ENCODE measurements at places on chromosomes 16 and 17. TPM values are rescaled to one million over a fixed set of nuclear protein-coding genes. Genes with fewer than 3 reads are reported as not detected.

- peak; percentile 89 for DNase-seq
Observed at GRCh38 chr17:1724351-1724868, at the start of gene WDR81. Gene WDR81, plus strand, starts transcription at chr17:1724704. Its CDS starts 256 bp downstream, at chr17:1724960.

GRCh38 chr17:63760771-63761539 is 12.4 kb downstream of the CCDC47 start:
- DNase-seq, result no peak

GRCh38 chr16:49443576-49443975 is 70.0 kb downstream of the C16orf78 start:
- no peak for DNase-seq

GRCh38 chr17:65553646-65554552 is 7.5 kb downstream of the AXIN2 start:
- DNase-seq, result no peak

GRCh38 chr17:29124925-29125273 is 55.3 kb downstream of the MYO18A start:
- DNase-seq, result no peak

- DNase-seq, result peak; percentile 48
Observed at GRCh38 chr16:84299734-84300440, 5.2 kb downstream of the WFDC1 start.

GRCh38 chr16:86087896-86088230 is 188.9 kb downstream of the IRF8 start:
- DNase-seq, result no peak

DNA sequence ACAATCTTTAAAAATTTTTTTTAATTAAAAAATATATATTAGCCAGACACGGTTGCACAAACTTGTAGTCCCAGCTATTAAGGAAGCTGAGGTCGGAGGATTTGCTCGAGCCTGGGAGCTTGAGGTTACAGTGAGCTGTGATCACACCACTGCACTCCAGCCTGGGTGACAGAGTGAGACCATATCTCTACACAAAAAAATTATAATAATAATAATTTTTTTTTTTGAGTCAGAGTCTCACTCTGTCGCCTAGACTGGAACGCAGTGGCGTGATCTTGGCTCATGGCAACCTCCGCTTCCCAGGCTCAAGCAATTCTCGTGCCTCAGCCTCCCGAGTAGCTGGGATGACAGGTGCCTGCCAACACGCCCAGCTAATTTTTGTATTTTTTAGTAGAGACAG is 23.8 kb downstream of the LITAF start:
- DNase-seq, result no peak

DNA sequence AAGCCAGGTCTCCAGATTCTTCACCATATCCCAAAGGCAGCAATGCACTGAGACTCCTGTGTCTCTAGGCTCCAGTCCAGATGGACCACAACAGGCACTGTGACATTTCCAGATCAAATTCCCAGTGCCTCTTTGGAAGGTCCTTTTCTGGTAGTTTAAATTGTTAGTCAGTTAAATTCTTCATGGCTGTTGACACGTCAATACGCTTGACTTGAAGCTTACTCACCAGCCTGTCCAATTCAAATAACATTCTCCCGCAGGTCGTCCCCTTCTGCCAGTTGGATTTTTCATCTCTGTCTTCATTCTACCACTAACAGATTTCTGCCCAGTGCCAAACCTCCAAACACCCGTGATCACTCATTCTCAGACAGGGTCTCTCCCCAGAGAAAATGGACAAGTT is 86.7 kb downstream of the SHISA9 start:
- DNase-seq, result no peak

- peak; percentile 79 for DNase-seq
Observed at GRCh38 chr17:8997994-8998628, 23.2 kb upstream of the NTN1 start.

- DNase-seq, result no peak
Observed at GRCh38 chr16:21097151-21097550, 53.5 kb downstream of the DNAH3 start.

- no peak for DNase-seq
Observed at GRCh38 chr16:79915761-79916160, 315.2 kb upstream of the MAF start.

DNA sequence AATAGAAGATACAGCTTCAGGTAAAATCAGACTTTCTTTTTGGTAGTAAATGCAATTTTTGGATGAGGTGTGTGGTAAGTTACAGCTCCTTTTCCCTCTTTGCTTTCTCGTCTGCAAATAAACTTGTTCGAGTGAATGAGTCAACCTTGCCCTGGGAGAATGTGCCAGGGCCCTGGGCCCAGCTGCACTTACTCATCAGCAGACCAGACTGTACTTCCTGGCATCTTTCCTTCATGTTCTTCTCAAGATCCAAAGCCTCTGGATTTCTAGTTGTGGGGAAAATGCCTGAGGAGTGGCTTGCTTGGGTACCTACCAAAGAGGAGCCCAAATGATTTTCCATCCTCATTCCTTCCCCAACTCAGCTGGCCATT is 5.4 kb upstream of the G6PC1 start:
- DNase-seq, result no peak

DNA sequence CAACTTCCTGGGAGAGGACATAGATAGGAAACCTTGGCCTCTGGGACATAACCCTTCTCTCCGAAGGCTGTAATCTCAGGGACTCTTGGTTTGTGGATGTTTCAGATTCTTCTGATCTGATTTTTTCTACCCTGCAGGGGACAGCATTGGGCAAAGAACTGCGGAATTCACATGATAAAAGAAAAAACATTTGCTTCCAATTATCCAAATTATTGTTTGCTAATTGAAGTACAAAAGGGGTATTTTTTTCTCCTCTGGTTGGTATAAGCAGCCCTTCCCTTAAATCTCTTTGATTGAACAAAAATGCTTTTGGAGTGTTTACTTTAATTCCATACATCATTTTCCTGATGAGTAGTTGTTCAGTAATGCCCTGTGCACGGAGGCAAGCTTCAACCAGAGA is 251.7 kb upstream of the IRX3 start:
- DNase-seq, result no peak

DNA sequence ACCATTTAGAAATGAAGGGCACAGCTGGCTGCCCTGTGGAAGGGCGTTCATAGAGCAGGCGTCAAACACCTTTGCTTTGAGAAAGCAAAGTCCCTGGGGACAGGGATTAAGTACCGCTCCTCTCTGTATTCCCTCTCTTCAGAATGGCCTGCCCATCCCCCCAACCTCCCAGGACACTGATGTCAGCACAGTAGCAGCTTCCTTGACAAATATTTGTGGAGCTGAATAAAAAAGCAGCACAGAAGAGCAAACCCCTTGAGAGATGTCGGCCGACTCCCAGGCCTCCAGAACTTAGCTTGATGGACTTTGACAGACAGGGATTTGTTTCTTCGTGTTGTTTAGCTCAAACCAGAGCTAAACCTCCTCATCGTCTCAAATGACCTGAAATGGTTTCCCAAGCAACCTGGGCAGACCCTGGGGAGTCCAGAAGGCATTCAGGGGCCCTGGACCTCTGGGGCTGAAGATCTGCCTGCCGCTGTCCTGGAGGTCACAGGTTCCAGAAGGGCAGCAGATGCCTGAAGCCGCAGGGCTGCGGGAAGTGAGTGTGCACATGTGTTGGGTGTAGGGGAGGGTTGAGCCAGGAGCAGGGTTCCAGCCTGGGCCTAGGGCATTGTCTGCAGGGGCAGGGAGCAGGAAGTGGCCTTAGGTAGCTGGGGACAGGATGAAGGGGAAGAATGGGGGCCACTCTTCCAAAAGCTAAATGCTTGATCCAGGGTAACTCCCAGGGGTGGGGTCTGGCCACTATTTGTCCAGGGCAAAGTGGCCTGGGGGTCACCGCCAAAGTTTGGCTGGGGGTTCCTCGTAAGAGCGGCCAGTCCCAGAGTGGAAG is 42.3 kb upstream of the NKD1 start:
- DNase-seq, result peak; percentile 36

DNA sequence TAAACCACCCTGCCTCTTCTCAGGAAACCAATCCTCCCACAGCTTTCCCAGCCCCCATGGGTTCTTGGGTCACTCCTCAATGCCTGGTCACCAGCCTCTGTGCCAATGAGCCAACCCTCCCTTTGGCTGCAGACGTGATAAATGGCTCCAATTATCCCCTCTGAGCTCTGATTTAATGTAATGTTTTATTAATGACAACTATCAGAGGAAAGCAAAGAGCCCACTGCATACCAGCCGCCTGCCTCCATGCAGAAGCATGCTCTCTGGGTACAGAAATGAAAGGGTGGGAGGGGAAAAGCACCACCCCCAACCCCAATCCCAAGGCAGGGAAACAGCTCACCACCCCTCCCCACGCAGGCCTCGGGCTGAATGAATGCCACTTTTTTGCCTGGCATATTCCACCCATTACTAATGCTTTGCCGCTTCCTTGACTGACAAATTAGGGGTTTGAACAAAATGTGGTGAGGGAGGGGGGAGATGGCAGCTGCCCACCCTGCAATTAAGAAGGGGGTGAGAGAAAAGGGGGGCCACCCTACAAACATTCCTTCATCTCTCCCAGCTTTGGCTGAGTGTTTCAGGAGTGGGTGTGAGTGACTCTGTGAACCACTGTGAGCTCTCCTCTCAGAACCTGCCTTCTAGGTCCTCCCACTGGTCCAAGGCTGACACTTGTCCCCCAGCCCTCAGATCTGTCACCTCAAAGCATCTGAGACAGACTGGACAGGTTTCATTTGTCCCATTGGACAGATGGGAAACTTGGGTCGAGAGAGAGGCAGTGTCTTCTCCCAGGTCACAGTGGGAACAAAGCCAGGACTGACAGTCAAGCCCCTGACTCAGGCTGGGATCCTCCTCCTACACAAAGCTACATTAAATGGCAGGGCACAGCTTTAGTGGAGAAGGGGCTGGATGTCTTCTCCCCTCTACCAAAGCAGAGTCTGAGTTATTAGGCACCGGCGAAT is 161.5 kb downstream of the TMEM132E start:
- DNase-seq, result no peak

DNA sequence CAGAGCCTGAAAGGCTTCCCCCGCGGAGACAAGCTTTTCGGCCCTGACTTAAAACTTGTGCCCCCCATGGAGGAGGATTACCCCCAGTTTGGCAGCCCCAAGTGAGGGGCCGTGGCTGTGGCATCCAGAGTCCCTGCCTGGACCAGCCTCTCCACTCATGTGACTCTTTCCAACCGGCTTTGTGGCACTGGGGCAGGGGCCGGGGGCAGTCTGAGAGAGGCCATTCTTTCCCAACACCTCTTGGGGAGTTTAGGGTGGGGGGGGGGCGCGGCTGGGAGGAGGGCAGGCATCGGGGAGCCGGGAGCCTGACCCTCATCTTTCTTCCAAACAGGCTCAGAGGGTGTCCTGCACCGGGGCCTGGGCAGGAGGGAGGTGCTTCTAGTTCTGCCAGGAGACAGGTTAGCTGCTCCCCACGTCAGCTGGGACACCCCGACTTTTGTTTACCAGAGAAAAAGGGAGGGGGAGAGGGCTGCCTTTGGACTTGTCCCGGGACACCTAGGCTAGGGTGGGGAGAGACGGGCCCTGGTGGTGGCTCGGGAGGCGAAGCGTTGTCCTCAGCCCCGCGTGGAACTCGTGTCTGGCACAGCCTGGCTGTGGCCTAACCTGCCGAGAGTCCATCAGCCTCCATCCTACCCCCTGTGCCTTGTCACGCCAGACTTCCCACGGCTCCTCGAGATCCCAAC is 7.3 kb upstream of the SERPINF1 start:
- DNase-seq, result no peak

CD79B gene
- 3.2 TPM for total RNA-seq

MC1R gene
- total RNA-seq, result 3.8 TPM

OR1A2 gene
- not detected for total RNA-seq

MPV17L gene
- 5.4 TPM for total RNA-seq

ODAD4 gene
- total RNA-seq, result 1.2 TPM

VTN gene
- 1.3 TPM for total RNA-seq

PDIA2 gene
- total RNA-seq, result 2.4 TPM

SEC14L5 gene
- total RNA-seq, result 2.3 TPM
